Activated CD4-positive, alpha-beta memory T cell treated with anti-CD3 and anti-CD28 coated beads, Interleukin-2, amount 10 ng/mL, durations not matched to agents 7 days and 5 days (primary cell): ENCODE measurements at places on chromosomes 1 and 21.

DNA sequence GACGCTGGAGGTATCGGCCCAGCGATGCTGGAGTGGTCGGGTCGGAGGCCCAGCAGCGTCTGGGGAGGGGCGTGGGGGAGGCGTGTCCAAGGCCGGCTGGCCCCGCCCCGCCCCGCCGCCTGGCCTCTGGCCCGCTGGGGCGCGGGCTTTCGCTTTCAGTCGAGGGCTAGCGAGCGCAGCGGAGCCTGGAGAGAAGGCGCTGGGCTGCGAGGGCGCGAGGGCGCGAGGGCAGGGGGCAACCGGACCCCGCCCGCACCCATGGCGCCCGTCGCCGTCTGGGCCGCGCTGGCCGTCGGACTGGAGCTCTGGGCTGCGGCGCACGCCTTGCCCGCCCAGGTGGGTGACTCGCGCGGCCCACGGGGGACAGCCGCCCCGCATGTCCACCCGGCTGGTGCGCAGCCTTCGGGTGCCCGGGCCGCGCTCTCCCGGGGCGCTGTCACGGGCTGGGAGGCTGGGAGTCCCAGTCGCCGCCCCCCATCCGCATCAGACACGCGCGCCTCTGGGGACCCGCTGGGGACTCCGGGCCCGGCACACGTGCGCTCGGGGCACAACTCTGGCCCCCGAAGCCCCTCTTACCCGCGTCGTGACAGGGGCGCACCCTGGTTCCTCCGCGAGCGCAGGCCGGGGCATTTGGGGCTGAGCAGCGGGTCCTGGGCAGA, at the start of gene TNFRSF1B:
TNFRSF1B (plus strand) TSS at position 158 of the 659 bp plus-strand sequence; CDS start at position 259, 101 bp downstream.
- peak; percentile 80 for DNase-seq

GRCh38 chr1:27368869-27369582, 2.3 kb upstream of the MAP3K6 start:
- no peak for DNase-seq

DNA sequence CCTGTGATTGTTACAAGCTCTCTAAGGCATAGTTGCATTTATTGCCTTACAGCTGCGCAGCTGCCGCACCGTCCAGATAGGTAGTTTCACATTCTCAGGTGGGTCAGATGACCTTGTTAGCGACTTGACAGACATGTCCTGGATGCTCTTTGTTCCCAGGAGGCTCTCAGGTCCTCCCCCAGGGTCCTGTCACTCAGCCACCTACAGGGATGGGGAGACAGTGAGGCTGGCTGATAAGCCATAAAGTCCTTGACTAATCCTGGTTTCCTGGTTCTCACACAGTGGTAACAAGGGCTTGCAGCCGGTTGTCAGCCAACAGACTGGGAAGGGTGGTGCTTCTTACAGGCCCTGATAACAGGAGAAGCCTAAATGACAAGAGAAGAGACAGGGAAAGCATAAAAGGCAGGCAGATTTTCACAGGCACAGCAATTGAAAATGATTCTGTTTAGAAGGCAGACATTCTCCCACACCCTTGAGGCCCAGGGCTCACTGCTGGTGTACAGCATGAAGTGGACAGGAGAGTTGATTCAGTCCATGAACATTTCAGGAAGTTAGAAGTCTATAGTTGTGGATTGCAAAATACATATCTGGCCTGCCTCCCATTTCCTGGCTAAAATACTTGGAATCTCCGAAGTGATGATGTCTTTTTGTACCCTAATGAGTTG, 2.9 kb downstream of the ARF1 start:
- no peak for DNase-seq

DNA sequence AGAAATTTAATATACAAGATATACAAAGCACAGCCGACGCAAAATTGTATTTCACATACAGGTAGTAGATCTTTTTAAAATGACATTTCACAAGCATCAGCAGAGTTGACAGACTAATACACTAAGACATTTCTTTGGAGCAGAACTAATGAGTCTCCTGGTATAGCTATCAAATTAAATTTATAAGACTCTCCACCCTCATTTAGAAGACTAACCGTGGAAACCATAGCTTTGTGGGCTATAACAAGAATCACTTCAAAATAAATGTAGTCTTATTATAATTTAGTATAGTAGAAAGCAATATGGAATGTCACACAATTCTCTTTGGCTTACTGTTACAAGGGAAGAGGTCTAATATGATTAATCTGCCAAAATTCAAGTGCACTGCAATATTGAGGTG, 204.9 kb downstream of the VAV3 start:
- DNase-seq = no peak

DNA sequence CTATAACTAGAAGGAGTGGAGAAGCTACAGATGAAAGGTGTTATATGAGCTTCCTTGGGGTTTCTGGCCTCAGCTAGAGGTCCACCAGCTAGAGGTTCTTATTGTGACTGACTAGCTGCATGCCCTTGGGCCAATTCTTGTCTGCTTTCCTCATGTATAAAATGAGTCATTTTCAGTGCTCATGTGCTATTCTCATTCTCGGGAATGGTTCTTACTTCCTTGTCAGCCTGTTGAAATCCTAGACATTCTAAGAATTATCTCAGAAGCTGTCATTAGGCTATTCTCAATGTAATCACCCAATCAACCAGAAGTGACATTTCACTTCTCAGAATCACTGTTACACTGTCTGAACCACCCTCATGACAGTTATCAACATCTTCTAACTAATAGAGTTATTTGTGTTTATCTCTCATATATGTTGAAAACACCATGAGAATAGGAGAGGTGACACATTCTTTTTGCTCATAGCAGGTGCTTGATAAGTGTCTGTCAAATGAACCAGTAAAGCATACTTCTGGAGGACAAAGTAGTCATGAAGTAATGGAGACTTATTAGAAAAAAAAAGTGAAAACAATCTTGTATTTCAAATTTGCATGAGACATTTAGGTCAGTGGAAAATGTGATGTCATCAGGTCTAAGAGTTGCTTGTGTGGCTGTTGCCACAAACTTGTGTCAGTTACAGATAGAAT, 122.8 kb upstream of the IVNS1ABP start:
- peak; percentile 56 for DNase-seq

- peak; percentile 59 for DNase-seq
Observed at GRCh38 chr1:204104331-204105130, 31.6 kb downstream of the SOX13 start.

GRCh38 chr1:185155600-185156287, 1.0 kb downstream of the TRMT1L start:
- no peak for DNase-seq

- DNase-seq = no peak
Observed at GRCh38 chr1:166153525-166154314, 13.1 kb downstream of the FAM78B start.

GRCh38 chr1:9244501-9245229, 10.1 kb downstream of the H6PD start:
- no peak for DNase-seq

DNA sequence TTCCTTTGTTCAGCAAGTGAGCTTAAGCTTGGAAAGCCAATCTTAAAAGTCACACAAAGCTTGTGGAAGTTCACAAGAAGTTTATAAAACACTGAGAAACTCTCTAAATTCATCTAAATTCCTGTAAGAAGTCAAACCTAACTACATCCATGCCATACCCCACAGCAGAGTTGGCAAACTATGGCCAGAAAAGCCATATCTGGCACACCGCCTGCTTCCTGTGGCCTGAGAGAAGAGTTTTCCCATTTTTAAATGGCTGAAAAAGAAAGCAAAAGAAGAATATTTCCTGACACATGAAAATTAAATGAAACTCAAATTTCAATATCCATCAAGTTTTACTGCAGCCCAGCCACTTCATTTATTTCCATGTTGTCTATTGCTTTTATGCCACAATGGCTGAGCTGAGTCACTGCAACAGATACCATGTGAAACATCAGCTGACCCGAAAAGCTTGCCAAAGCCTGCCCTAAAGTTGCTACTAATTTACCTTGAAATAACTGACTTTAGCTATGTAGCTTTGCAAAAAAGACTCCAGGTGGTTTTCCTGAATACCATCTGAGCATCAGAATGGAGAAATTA, 237.1 kb downstream of the SLC45A1 start:
- DNase-seq = no peak

DNA sequence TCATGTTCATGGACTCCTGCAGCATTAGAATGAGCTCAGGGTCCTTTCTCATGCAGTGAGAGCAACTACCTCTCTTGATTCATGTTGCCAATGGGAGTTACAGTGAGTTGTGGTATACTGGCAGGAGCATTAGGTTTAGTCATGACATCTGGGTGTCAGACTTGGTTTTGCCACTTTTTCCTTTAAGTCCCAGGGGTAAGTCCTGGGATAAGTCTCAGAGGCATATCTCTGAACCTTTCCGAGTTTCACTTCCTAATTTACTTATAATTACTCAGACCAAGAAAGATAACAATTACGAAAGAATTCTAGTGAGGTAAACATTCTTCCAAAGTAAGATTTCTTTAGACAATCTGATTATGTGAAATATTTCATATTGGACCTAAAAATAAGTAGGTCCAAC, 606.0 kb downstream of the SMYD3 start:
- no peak for DNase-seq

- DNase-seq = no peak
Observed at GRCh38 chr1:107941123-107941522, 23.9 kb downstream of the VAV3 start.

DNA sequence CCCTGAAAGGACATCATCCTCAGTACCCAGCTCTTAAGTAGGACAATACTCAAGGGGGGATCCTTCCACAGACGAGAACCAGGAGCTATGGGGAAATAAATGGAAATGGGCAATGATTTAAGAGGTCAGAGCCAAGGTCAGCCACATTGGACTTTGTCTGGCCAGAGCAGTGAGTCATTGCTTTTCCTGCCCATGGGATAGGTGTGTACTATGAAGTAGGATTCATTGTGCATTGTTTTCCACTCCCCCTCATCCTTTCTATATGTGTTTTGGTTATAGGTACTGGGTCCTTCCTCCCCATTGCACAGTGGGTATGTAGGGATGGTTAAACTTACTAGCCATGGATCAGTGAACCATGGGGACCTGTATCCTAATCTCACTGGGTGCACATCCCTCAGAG, 328.9 kb upstream of the USP25 start:
- no peak for DNase-seq

DNA sequence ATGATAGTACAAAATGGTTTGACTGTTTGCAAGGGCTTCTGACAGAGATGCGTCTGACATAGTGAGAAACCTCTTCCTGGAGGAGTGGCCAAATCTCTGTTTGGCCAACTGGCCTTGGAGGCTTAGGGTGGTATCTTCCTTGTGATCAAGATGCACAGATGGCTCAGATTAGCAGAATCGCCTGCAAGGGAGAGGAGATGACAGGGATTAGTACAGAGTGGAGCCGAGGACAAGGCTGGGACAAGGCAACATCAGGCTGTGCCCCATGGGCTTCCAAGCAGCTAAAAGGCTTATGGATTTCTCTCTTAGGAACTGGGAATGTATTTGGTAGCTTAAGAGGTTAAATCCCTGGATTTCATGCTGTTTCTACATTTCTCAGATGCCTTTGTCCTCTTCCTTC, 379.1 kb downstream of the SIPA1L2 start:
- no peak for DNase-seq

DNA sequence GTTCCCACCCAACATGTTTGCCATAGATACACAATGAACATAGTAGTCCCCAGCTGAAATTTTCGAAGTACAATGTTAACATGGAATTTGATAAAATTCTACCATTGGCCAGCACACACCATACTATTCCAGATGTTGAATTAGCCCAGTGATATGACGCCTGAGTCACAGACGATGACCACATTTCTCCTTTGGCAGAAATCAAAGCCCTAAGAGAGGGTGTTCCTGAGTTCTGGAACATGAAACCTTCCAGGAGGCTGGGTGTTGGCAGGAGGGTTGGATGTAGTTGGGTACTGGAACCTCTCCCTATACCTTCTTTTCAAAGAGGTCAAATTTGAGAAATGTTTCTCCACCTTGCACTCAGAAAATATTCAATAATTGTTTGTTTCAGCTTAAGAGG, 37.8 kb downstream of the LPAR3 start:
- DNase-seq = no peak

DNA sequence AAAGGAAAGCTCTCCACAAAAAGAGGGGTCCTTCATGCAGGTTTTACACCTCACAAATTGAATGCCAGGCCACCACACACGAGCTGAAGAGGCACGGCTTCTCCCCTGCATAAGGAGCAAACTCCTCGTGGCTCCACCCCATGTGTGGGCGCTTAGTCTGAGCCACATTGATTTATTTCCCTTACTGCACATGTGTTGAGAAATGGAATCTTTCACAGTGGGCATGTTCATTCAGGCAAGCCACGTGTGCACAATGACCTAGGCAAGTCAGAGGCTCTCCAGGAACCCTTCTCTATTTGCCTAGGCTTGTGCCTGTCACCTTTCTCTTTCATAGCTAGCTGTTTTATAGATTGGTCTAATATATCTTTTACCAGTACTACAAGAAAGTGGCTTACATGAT, 120.5 kb downstream of the LTN1 start:
- no peak for DNase-seq

- DNase-seq = no peak
Observed at GRCh38 chr1:224298346-224299330, 31.3 kb downstream of the NVL start.

- DNase-seq = no peak
Observed at GRCh38 chr21:41507521-41508414, at the start of gene TMPRSS2. TMPRSS2 (minus strand) TSS chr21:41508158; CDS start chr21:41498133, 10,025 bp downstream.

DNA sequence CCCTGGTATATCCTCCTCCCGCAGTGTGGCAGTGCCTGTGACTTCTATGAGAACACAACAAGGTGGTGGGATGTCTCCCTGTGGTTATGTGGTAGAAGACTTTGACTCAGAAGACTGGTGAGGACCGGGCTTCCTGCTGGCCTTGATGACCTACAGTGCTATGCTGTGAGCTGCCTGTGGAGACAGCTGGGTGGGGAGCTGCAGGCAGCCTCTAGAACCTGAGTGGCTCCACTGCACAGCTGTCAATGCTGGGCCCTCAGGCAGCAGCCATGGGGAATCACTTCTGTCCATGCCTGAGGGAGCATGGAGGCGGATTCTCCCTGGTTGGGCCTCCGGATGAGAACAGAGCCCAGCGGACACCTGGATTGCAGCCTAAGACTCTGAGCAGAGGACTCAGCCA, 14.9 kb downstream of the SLC1A7 start:
- no peak for DNase-seq

DNA sequence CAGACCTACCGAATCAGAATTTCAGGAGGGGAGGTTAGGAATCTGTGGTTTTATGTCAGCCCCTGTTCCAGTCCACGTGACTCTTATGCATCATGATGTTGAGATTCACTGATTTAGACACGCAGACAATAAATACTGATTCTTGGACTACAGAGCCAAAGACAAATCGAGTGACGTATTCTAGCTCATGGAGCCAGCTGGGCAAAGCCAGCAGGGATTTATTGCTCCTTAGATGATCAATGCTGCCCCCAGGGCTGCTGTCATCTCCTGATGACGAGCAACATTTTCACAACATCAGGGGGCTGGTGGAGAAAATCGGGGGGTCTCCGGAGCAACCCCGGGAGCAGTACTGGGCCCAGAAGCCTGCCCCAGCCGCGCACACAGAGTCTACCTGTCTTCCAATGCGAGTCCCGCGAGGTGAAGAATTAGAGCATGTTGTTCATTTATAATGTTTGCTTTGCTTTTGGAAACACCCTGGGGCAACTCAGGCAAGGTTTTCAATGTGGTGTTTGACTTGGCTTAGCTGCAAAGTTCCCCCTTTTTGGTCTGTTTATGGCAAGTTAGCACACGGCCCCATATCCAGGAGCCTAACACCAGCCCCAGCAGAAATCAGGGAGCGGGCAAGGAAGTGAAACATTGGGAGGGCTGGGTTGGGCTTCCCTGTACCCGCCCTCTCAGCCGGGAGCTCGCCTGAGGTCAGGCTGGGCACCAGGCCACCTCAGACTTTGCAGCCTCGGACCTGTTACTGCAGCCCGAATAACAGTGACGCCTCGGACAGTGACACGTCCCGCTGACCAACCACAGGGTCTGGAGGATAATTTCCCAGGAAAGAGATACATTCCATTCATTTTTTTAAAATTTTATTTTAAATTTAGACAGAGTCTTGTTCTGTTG, 19.9 kb upstream of the CLDN14 start:
- DNase-seq = no peak
